AG20443 (cell line): ENCODE measurements at places on chromosomes 5 and 9.

GRCh38 chr9:73093016-73093739 is 58.5 kb upstream of the ANXA1 start:
- DNase-seq: no peak

GRCh38 chr5:166045961-166046360 is 2245.5 kb upstream of the WWC1 start:
- no peak for DNase-seq

DNA sequence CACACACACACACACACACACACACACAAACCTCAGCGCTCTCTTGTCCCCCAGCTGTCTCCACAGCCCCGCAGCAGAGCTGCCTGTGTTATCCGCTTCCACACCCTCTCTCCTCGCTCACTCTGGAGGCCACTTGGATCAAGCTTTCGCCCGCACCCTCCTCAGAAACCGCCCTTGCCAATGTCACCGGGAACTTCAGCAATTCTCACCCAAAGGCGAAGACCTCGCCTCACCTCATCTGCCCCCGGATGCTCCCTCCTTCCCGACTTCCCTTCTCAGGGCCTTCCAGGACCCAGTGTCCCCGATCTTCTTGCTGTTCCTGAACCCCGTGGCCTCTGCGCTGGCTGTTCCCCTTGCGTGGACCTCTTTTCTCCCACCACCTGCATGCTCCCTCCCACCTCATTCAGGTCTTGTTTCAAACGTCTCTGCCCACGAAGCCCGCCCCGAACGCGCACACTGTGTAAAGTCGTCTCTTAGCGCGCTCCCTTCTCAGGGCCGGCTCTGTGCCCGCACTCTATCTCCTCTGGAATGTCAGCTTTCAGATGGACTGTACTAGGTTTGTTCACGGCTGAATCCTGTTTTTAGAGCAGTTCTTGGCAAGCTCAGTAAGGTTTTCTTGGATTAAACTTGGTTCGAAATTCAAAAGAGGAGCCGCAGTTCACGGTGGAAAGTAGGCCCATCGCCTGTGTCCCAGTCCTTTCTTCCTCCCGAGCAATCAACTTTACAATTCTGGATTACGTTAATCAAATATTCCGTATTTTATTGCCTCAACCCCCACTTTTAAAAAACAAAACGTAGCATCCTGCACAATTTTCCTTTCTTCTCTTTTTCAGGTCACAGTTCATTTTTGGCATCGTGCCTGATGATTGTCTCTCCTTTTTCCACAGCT is 1.0 kb upstream of the TRIM7 start:
- no peak for DNase-seq

- DNase-seq: no peak
Measured at GRCh38 chr9:105296445-105296844, 52.0 kb downstream of the SLC44A1 start.

GRCh38 chr5:6596388-6596787 is 36.5 kb downstream of the NSUN2 start:
- DNase-seq: no peak

DNA sequence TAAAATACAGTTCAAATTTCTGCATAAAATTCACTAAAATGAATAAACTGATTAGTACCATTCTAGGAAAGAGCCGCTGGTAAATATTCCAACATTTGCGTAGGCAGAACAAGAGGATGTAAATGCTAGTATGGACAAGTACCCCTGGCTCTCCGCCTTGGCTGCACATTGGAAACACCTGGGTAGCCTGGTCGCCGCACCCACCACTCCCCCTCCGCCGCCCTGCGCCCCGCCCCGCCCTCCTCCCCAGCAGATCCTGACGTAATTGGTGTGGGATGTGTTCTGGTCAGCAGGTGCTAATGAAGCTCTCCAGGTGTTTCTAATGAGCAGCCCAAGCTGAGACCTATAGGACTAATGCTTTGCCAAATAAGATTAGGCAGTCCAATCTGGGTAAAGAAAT is 225.7 kb downstream of the FRMD3 start:
- DNase-seq: no peak

DNA sequence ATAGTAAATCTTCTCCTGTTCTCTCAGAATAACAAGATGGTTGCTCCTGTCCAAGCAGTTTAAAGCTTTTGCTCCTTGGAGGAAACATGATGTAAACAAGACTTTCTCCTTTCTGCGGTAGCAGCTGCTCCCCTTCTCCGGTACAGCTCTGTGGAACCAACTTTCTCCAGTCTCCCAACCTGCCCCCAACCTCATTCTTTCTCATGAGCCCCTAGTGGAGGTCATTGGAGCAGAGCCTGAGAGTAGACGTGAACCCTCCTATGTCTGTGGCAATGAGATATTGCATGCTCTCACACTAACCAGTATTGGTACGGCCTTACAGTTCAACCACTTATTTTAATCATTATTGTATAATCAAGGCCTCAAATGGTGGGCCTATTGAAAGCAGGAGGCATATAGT is 483.8 kb upstream of the CDH10 start:
- DNase-seq: no peak

GRCh38 chr9:127154390-127155191 is 32.2 kb upstream of the ANGPTL2 start:
- peak; percentile 70 for DNase-seq

- peak; percentile 85 for DNase-seq
Measured at GRCh38 chr9:18906656-18907395, 126.2 kb downstream of the SAXO1 start.

DNA sequence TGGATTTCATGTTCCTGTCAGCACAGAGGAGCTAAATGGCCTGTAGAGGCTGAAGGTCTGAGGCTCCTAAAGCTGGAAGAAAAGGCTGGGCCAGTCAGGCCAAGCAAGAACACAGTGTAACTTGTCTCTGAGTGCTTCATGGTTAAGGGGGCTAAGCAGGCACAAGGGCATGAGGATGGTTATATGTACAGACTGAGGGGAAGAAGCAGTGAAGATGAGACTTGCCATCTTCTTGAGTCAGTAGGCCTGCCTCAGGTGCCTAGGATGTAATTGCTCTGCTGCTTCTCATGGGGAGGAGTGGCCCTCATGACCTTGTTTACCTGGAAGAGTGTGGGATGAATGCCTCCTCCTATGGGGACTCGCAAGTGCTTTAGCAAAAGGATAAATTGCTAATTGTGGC is 8.7 kb upstream of the PSMD5 start:
- DNase-seq: no peak

GRCh38 chr9:121949364-121949763 is 143.7 kb downstream of the TTLL11 start:
- DNase-seq: no peak

GRCh38 chr5:53934151-53934820 is 373.8 kb downstream of the NDUFS4 start:
- DNase-seq: no peak

DNA sequence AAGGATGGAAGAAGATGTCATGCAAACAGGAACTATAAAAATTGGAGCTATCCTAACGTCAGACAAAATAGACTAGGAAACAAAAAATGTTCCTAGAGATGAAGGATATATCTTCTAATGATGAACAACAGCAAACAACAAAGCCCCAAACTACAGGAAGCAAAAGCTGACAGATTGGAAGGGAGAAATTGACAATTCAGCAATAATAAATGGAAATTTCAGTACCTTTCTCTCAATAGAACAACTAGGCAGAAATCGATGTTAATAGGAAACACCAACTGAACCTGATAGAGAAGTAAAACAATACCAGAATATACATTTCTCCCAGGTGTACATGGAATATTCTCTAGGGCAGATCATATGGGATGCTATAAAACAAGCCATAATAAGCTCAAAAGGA is 7.6 kb downstream of the SCGB3A1 start:
- DNase-seq: no peak

GRCh38 chr5:72138943-72139521 is 31.8 kb downstream of the MAP1B start:
- peak; percentile 61 for DNase-seq

- DNase-seq: no peak
Measured at GRCh38 chr5:9927521-9927997, 297.4 kb upstream of the TAS2R1 start.

DNA sequence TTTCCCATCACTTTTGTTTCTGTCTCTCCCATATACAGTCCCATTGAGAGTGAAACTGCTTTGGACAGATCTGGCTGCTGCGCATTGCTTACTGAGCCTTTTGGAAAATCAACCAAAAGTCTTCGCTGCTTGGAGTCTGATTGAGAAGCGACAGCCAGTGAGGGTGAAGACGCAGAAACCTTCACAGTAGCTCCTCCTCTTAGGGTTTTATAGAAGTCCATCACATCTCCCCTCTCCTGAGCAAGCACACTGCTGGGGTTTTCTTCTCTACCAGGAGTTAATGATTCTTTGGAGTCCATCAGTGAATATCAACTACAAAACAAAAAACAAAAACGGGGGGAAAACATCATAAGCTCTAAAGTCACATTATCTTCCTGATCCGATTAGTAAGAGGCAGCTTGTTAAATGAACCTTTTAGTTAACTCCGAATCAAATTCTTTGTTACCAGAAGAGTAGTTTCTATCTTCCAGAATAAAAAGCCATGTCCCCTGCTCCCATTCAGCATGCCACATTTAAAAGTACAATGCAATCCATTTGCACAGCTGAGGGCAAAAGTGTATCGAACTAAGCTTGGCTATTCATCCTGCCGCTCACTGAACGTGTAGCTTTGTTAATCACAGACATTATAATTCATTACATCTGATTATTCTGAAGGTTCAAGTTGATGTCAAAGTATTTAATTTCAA is 2.8 kb downstream of the NR3C1 start:
- peak; percentile 17 for DNase-seq

DNA sequence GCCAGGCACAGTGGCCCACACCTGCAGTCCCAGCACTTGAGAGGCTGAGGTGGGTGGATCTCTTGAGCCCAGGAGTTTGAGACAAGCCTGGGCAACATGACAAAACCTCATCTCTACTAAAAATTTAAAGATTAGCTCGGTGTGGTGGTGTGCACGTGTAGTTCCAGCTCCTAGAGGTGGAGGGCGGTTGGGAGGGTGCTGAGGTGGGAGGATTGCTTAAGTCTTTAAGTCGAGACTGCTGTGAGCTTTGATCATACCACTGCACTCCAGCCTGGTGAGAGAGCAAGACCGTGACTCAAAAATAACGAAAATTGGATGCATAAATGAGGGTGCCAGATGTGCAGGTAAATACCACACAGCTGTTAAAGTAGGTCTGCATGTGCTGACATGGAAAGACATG is 39.3 kb upstream of the TDRD7 start:
- no peak for DNase-seq

- DNase-seq: no peak
Measured at GRCh38 chr5:99928490-99928889, 606.7 kb upstream of the FAM174A start.

GRCh38 chr9:27202056-27202455 is 93.0 kb downstream of the TEK start:
- DNase-seq: no peak

DNA sequence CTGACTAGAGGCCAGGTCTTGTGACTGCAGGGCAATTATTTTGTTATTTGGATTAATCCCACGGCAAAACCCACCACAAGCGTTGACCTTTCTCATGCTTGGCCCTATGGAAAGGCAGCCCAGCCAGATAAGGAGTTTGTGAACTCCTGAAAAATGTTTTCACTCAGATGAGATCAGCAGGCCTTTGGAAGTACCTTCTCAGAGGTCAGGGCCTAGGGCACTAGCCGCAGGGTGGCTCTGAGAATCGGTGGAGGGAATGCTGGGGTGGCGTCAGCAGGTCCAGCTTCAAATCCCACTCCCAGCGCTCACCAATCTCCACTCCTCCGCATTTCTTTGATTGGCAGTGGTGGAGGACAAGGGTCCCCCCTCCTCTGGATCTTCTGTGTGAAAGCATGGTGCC is 194.4 kb downstream of the GADD45G start:
- DNase-seq: no peak

DNA sequence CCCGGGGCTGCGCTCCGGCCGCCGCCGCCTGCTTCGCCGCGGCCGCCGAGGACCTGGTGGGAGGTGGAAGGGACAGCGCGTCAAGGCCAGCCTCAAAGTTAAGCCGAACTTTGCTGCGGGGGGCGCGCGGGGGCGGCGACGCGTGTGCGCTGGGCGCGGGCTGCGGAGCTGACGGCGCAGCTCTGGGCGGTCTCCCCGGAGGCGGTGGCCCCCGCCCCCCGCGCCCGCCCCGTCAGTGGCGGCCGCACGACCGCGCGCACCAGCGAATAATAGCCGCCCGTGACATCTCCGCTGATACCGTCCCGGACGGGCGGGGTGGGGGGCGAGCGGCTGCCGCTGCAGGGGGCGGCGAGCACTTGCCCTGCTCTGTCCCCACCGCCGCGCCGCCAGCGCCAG is 579 bp upstream of the FAM78A start:
- DNase-seq: peak; percentile 28

DNA sequence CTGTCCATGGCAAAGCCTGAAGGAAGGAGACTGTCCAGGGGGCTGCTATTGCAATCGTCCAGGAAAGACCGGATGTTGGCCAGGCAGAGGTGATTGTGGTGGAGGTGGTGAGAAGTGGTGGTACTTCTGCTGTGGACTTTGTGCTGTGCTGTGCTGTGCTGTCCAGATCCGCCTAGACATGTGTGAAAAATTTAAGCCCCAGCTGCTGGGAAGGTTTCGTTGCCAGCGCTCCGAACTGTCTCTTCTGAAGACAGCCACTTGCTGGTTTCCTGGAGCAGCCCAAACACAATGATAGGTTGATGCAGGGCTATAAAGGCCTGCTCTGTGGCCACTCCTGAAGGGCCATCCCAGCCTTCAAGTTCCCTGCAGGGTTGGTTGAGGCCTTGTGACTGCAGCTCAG is 223.0 kb upstream of the MPDZ start:
- DNase-seq: peak; percentile 9

GRCh38 chr9:123640792-123641222 is 284.8 kb downstream of the CRB2 start:
- DNase-seq: no peak

DNA sequence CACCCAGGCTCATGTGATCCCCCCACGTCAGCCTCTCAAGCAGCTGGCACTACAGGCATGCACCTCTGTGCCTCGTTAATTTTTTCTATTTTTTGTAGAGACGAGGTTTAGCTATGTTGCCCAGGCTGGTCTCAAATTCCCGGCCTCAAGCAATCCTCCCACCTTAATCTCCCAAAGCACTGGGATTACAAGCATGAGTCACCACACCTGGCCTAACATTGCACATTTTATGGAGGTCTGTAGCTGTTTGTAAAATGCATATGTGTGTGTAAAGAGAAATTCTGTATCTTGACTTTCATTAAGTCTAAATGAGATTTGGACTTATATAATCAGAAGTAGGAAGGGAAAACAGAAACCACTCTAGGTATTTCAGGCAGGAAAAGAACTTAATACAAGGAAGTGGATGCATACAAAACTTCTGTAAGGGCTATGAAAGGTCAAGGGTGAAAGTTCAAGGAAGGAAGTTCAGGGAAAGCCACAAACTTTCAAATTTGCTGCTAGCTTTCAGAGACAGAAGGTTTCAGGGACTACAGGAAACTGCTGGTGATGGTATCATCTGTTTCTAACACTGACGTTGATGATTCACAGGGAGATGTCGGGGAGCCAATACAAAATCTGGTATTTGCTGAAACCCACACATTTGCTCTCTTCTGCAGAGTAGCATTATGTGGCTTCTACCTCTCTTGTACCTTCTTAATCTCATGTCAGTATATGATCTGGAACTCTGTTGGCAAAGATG is 209.4 kb downstream of the PIK3R1 start:
- DNase-seq: peak; percentile 52

GRCh38 chr5:55324006-55324405 is 16.2 kb downstream of the MTREX start:
- DNase-seq: no peak

- no peak for DNase-seq
Measured at GRCh38 chr5:38680094-38680825, 123.8 kb upstream of the LIFR start.
